Left ventricle myocardium inferior (tissue), 1 donor: ENCODE measurements at places on chromosomes 11 and 22. TPM values are rescaled to one million over a fixed set of nuclear protein-coding genes. Genes with fewer than 3 reads are reported as not detected.

The DEUP1 gene
- not detected for total RNA-seq

The CLDN5 gene
- total RNA-seq, result 19.5 TPM

DNA sequence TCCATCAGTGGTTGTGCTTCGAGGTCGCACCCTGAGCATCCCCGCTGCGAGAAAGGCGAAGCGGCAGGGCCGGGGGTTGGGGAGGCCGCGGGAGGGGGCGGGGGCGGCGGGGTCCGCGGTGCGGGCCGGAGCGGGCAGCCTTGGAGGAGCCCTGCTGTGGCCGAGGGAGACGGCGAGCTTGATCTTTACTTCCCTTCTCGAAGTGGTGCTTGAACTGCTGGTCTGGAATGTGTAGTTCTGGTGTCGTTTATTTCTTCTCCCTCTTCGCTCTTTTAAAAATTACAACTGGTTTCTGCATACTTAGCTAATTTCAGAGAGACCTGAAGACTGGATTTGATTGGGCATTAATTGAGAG lies 1.1 kb downstream of the APLP2 start:
- no peaks in the 10 kb centered on the region for H3K36me3 ChIP-seq
- DNase-seq, result no peak
- peak overlapping the region; percentile 89 for H3K4me3 ChIP-seq
- peaks cover 38% of the 10 kb centered on the region for H3K4me1 ChIP-seq

The PRR33 gene
- total RNA-seq, result 2.4 TPM

The WT1 gene
- total RNA-seq, result 2.0 TPM

The OR6A2 gene
- not detected for total RNA-seq

DNA sequence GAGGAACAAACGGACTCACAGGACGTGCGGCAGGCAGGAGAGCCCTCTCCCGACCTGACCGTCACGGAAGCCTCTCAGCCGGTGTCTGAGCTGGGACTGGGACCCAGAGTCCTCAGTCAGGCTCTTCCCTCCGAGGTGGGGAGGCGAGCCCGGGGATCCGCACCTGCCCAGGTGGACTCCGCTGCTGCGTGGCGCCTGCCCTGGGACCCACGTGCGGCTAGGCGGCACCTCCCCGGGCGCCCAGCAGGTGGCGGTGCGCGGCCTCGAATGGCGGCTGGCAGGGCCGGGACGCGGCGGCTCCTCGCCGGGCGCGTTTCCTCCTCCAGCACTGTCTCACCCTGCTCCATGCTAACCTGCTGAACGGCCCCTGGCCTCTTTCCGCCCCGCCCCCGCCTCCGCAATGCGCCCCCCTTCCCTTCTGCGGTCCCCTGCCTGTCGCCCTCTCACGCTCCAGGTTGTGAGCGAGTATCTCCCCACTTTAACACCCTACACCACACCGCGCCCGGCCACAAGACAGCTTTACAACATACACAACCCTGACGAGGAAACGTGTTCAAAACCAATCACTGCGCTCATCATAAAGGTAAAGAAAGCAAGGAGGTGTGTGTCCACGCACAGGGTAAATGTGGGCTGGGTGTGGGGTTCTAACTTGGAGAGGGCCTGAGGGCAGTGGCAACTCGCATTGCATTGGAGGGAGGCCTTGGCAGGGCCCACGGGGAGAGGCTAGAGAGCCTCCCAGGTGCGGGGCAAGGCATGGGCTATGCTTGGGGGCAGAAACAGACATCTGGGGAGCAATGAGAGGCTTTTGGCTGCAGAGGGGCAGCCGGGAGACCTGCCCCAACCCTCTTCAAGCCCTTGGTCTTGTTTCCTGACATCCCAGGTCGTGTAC lies 25.9 kb upstream of the ATXN10 start:
- peak; percentile 70 for DNase-seq
- peaks cover 61% of the 10 kb centered on the region for H3K27me3 ChIP-seq
- no peak overlapping the region for H3K4me3 ChIP-seq
- H3K36me3 ChIP-seq, result no peaks in the 10 kb centered on the region
- no peak overlapping the region for H3K27ac ChIP-seq

GRCh38 chr11:116724813-116725212 lies 48.0 kb downstream of the BUD13 start:
- H3K4me3 ChIP-seq, result no peak overlapping the region
- H3K4me1 ChIP-seq, result no peaks in the 10 kb centered on the region
- H3K36me3 ChIP-seq, result no peaks in the 10 kb centered on the region
- DNase-seq, result no peak
- H3K27me3 ChIP-seq, result peaks cover 73% of the 10 kb centered on the region

DNA sequence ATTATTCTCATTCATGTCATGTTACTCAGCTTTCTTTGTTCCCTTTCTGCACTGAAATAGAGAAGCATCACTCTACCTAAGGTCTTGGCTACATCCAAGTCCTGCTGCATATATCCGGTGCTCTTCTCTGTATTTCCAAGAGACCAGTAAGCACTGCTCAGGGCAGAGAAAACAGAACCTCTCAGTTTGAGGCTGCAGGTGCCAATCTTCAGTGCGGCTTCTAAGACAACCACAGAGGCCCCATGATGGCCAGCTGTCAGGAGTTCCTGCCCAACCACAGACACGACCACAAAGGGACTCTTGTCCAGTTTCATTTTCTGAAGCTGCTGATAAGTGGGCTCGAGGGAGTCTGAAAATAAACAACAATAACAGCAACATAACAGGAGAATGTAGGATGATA lies 378.4 kb upstream of the PITPNB start:
- DNase-seq, result no peak
- H3K27ac ChIP-seq, result peak overlapping the region; percentile 4
- no peaks in the 10 kb centered on the region for H3K36me3 ChIP-seq
- H3K4me1 ChIP-seq, result peaks cover 41% of the 10 kb centered on the region
- H3K27me3 ChIP-seq, result no peaks in the 10 kb centered on the region

- peaks cover 45% of the 10 kb centered on the region for H3K4me1 ChIP-seq
- no peak for DNase-seq
- H3K27ac ChIP-seq, result no peak overlapping the region
- H3K36me3 ChIP-seq, result peaks cover 70% of the 10 kb centered on the region
- no peak overlapping the region for H3K4me3 ChIP-seq
These were observed 2.8 kb upstream of the SIPA1 start for GRCh38 chr11:65634905-65635731.

DNA sequence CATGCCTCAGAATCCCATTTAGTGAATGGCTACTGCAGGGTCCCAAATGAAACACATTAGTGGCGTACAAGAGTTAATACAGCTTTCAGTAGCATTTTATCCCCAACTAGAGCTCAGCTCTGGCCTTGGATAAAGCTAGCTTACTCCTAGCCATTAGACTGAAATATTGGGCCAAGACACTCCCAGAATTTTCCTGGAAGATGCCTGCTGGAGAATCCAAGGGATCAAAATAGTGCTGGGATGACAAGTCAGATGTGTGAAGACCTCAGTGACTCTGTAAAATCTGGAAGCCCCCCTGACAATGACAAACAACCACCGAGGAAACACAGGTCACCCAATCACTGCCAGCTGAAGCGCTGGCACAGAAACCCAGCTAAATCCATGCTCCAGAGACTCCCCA lies 303.1 kb upstream of the SORL1-AS1 start:
- H3K4me1 ChIP-seq, result peaks cover 17% of the 10 kb centered on the region
- no peak overlapping the region for H3K4me3 ChIP-seq
- H3K27me3 ChIP-seq, result no peaks in the 10 kb centered on the region
- H3K36me3 ChIP-seq, result no peaks in the 10 kb centered on the region
- H3K27ac ChIP-seq, result no peak overlapping the region

DNA sequence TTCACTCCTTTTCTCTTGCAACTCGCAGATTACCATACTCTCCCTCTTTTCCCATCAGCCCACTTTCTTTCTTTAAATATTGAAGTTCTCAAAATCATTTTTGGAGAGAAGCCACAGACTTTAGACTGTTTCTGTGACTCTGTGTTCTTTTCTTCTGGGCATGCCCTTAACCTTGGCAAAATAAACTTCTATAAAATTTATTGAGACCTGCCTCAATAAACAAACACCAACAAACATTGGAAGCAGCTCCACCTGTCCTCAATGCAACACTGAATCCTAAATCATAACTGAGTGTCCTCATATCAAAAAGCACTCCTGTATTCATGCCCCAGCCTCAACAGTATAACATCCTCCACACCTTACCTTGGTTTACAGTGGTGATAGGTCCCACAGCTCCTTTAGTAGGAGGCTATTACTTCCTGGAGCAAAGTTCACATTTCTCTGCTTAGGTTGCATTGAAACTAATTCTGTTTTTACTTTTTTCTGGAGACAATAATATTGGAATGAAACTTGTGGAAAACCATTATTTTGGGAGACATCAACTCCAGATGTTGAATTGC lies 320.0 kb upstream of the LRRC4C start:
- no peaks in the 10 kb centered on the region for H3K4me1 ChIP-seq
- no peak overlapping the region for H3K4me3 ChIP-seq
- no peak overlapping the region for H3K27ac ChIP-seq
- no peaks in the 10 kb centered on the region for H3K27me3 ChIP-seq
- DNase-seq, result no peak

The SYT7 gene
- total RNA-seq, result 18.9 TPM

The TMA7B gene
- not detected for total RNA-seq

The MORC2 gene
- total RNA-seq, result 18.0 TPM

DNA sequence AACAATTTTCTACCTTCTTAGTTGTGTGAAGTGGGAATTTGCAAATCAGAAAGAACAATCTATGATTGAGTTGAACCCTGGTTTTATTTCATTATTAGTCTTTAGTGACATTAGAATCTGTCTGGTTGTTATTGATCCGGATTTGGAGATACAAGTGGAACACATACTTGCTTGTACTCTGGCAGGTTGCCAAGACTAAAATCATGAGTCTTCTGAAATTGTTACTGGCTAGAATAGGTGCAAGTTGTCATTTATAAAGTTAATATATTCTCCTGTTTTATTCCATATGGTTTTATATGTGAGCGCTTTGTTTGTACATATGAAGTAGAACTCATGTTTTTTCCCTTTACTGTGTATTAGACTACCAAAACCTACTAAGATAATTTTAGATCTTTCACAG lies 23.0 kb downstream of the CCDC15 start:
- no peaks in the 10 kb centered on the region for H3K4me1 ChIP-seq
- no peak overlapping the region for H3K27ac ChIP-seq
- no peak overlapping the region for H3K4me3 ChIP-seq
- H3K36me3 ChIP-seq, result no peaks in the 10 kb centered on the region
- no peaks in the 10 kb centered on the region for H3K27me3 ChIP-seq

The APOA4 gene
- total RNA-seq, result not detected

DNA sequence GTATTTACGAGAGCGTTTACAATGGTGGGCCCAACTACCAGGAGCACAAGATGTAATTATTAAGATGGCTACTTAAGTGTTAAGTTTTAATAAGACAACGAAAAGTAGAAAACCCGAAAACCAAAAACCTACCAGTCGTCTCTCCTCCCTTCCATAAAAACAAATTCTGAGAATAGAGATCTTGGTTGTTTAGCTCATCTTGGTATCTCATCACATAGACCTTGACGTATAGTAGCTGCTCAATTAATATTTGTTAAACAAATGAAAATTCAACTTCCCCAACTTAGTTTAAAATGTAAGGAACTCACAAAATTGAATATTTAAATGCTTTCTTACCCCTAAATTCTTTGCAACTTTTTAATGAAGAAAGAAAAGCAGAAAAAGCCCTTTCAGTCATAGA lies 669 bp downstream of the KDM4D start:
- H3K4me3 ChIP-seq, result peak overlapping the region; percentile 84
- peaks cover 30% of the 10 kb centered on the region for H3K36me3 ChIP-seq
- H3K4me1 ChIP-seq, result peaks cover 22% of the 10 kb centered on the region
- no peak for DNase-seq

The AHNAK gene
- total RNA-seq, result 290 TPM

GRCh38 chr22:49979587-49980264 lies 19.2 kb downstream of the PIM3 start:
- no peak overlapping the region for H3K27ac ChIP-seq
- DNase-seq, result no peak
- H3K36me3 ChIP-seq, result no peaks in the 10 kb centered on the region
- peaks cover 26% of the 10 kb centered on the region for H3K27me3 ChIP-seq
- peaks cover 10% of the 10 kb centered on the region for H3K4me1 ChIP-seq
- no peak overlapping the region for H3K4me3 ChIP-seq

The CYB5R2 gene
- 1.8 TPM for total RNA-seq

DNA sequence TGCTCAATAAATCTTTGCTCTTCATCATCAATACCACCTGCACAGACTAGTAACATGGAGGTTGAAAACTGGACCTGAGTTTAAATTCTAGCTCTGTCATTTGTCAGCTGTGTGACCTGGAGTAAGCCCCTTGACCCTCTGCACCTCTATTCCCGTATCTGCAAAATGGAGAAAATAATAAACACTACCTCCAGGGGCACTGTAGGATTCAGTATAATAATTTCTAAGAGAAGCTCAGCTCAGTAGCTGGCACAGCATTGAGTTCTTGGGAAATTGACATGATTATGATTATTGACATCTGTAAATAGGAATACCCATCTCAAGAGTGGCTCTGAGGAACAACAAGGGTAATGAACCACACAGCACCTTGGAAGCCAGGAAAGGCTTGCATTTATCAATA lies 78.4 kb downstream of the MN1 start:
- no peak overlapping the region for H3K27ac ChIP-seq
- H3K27me3 ChIP-seq, result no peaks in the 10 kb centered on the region
- no peaks in the 10 kb centered on the region for H3K36me3 ChIP-seq

The MGAT3 gene
- 3.2 TPM for total RNA-seq

The WNT7B gene
- total RNA-seq, result not detected

The MB gene
- 16,708 TPM for total RNA-seq
